ENCODE measurements at places on chromosomes 7 and 10.

DNA sequence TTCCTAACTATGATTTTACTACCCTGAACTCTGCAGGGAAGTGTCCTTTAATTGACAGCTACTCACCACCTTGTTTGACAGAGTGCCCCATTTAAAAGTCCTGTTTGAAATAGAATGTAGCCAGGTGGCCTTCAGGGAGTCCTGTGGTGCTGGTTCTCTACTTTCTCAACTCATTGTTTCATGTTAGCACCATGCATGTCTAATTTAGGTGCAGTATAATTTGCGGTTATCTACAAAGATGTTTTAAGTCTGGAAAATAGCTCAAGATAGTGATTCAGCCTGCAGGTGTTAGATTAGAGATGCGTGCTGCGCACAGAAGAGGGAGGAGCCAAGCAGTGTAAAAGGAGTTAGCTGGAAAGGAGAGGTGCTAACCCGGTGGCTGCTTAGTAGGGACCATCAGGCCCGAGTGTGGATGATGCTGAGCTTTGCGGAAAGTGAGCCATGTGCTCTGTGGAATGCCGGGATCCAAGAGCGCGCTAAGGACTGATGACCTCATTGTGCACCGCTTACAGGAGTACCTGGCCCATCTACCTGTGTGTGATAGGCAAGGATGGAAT lies 1.2 kb downstream of the CCM2 start:
- DNase-seq: peak; percentile 71
- no peaks in the 10 kb centered on the region for H3K27me3 ChIP-seq
- peaks cover 22% of the 10 kb centered on the region for H3K36me3 ChIP-seq

DNA sequence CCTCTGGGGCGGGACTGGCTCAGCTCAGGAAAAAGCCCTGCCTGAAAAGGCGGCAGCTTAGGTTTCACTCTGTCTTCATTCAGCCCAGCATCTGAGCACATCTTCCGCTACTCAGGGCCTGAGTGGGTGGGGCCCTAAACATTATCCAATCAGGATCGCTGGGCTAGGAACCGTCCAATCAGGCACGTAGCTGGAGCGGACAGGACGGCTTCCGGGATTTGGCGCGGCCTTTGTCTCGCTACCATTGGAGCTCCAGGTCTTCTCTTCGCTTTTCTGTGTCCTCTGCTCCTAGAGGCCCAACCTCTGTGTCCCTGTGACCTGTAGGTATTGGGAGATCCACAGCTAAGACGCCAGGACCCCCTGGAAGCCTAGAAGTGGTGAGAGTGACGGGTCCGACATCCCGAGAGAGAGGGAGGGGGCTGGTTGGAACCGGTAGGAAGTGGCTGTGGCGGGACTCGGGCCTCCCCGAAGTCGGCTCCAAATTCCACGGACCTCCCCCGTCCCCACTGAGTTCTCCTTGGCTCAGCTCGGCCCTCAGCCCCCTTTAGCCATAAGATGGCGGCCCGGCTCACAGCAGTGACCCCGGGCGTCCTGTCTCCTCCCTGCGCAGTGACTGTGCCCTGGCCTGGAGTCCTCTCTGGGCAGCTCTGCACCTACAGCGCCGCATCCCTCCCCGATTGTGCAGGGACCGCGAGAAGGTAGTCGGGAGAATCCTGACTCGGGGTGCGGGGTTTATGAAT lies 99.1 kb downstream of the ZNF680 start:
- H3K27ac ChIP-seq: no peak overlapping the region
- H3K4me3 ChIP-seq: peak overlapping the region; percentile 54
- H3K36me3 ChIP-seq: peaks cover 6% of the 10 kb centered on the region
- no peaks in the 10 kb centered on the region for H3K4me1 ChIP-seq
- DNase-seq: peak; percentile 28
- peaks cover 13% of the 10 kb centered on the region for H3K27me3 ChIP-seq

GRCh38 chr10:33231621-33232350 lies 102.7 kb downstream of the NRP1 start:
- H3K4me1 ChIP-seq: peaks cover 6% of the 10 kb centered on the region
- no peak for DNase-seq
- H3K27ac ChIP-seq: no peak overlapping the region
- H3K27me3 ChIP-seq: peaks cover 5% of the 10 kb centered on the region
- H3K36me3 ChIP-seq: no peaks in the 10 kb centered on the region
- no peak overlapping the region for H3K4me3 ChIP-seq

DNA sequence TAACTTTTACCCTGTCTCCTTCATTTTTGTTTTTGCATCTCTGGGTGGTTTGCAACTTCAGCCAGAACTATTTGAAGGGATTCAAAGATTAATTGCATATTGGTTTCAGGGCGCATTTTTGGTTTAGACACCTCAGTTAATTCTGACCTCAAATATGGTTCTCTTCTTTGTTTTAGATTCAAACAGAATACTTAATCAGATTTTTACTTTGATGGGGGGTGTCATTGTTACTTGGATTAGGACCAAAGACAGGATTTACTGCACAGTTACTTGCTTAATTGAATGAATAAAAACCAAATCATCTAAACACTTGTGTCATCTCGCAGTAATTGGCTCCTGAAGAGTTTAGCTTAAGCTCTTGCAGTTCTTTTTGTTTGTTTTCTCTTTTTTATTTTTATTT lies 100.9 kb downstream of the PHTF2 start:
- no peak for DNase-seq
- H3K27ac ChIP-seq: no peak overlapping the region
- H3K36me3 ChIP-seq: no peaks in the 10 kb centered on the region
- H3K4me3 ChIP-seq: no peak overlapping the region

DNA sequence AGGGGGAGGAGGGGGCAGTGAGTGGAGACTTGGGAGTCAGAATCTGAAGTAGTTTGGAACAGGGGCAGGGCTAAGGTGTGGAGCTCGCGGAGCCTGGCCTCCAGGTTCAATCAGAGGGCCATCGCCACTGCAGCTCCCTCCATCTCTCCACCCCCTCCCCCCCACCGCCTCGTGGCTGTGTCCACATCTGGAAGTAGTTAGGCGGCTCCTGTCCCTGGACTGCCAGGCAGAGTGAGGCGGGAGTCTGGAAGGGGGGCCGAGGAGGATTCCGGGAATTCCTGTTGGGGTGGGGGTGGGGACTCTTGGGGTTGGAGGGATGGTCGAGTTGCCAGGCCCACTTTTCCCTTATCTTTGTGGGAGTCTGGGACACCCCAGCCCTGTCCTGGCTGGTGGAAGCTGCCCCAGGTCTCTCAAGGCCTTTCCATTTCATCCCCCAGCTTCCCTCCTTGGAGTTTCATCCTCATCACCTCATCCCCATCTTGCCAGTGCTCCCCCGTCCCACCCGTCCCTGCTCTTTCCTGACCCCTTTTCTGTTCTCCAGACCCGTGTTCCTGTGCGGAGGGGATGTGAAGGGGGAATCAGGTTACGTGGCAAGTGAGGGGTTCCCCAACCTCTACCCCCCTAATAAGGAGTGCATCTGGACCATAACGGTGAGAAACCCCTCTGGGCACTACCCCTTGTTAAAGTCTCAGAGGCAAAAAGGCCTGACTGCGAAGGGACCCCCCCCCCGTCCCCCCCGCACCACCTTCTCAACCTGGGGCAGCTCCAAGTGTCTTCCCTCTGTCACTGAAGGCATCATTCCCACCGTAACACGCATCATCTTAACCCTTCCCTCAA lies 944 bp downstream of the PCOLCE start:
- no peak for DNase-seq
- peaks cover 13% of the 10 kb centered on the region for H3K4me1 ChIP-seq
- peak overlapping the region; percentile 79 for H3K4me3 ChIP-seq
- no peak overlapping the region for H3K27ac ChIP-seq
- H3K27me3 ChIP-seq: no peaks in the 10 kb centered on the region
- H3K36me3 ChIP-seq: no peaks in the 10 kb centered on the region

- DNase-seq: no peak
- H3K4me1 ChIP-seq: no peaks in the 10 kb centered on the region
- no peak overlapping the region for H3K4me3 ChIP-seq
- H3K27me3 ChIP-seq: no peaks in the 10 kb centered on the region
- H3K27ac ChIP-seq: no peak overlapping the region
Observed at GRCh38 chr7:135648235-135648634, 14.1 kb upstream of the STMP1 start.
